ENCODE measurements at places on chromosomes 4 and X.

- no peak for DNase-seq
Observed at GRCh38 chr4:145388043-145388442, 93.6 kb upstream of the SMAD1 start.

- no peak for DNase-seq
Observed at GRCh38 chrX:40694802-40695201, 40.5 kb downstream of the MED14 start.

GRCh38 chr4:140238351-140239056, 84.5 kb upstream of the MAML3 start:
- no peak for DNase-seq

DNA sequence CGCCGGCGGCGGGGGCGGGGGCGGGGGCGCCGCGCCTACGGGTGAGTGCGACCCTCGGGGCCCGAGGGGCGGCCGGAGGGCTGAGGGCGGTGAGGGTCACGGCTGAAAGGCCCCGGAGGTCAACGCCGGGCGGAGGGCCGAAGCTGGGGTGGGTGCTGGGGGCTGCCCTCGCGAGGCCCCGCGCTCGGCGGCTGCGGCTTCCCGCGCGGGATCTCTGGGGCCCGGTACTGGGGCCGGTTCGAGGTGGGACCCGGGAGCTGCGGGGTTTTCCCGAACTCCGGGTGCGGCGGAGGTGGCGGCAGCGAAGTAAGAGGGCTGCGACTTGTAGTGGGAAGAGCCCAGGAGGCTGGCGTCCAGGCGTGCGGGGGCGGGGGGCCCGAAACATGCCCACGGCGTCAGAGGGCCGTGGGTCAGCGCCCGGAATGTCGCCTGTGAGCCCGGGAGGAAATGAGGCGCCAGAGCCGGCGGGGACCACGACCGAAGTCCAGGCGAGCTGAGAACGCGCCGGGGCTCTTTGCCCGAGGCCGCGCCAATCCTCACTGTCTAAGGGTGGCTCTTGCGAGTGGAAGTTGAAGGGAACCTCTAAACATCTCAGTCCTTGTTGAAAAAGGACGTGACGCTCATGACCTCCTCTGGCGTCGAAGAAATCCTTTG, 407 bp downstream of the IL13RA1 start:
- no peak for DNase-seq

- no peak for DNase-seq
Observed at GRCh38 chr4:108834835-108835384, 72.1 kb upstream of the ETNPPL start.

DNA sequence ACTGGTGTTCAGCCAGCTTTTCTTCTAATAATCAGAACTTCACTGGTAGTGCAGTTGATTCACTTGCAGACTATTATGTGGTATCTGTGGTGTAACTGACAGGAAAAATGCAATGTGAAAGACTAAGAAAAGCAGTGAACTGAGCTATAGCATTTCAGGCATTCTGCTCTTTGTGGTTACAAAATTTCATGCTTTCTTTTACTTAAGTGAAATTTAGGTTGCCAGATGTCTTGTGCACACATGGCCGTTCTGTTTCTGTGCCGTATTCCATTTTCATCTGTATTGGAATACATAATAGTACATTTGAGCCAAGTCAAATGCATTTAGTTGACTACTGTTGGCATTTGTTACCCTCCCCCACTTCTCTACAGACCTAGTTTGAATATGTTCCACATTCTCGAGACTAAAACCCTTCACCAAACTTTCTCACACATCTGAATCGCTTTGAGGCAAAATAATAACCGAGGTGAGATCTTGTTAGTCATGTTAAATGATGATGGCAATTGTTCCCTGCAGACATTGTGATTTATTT, 8.2 kb downstream of the RTL3 start:
- DNase-seq, result no peak

GRCh38 chr4:81146466-81146865, 68.6 kb downstream of the PRKG2 start:
- no peak for DNase-seq

DNA sequence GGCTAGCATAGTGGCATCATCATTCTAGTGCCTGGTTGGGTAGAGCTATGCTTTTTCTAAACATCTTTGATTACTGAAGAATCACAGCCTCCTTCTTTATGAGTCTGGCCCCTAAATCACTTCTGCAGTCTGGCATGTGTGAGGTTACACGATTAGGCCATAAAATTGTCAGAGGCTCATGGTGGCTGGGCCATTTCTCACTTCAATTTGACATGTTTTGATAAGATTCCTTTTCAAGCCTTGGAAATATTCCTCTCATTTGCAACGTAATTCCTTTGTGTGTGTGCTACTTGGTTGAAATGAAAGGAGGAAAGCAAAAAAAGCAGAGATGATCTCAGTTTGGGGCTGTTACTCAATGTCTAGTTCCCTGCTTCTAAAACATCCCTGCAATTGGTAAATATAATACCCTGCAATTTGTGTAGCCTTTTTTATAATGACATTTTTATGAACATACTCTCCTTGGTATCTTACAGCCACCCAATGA, 6.2 kb downstream of the CCKAR start:
- no peak for DNase-seq

DNA sequence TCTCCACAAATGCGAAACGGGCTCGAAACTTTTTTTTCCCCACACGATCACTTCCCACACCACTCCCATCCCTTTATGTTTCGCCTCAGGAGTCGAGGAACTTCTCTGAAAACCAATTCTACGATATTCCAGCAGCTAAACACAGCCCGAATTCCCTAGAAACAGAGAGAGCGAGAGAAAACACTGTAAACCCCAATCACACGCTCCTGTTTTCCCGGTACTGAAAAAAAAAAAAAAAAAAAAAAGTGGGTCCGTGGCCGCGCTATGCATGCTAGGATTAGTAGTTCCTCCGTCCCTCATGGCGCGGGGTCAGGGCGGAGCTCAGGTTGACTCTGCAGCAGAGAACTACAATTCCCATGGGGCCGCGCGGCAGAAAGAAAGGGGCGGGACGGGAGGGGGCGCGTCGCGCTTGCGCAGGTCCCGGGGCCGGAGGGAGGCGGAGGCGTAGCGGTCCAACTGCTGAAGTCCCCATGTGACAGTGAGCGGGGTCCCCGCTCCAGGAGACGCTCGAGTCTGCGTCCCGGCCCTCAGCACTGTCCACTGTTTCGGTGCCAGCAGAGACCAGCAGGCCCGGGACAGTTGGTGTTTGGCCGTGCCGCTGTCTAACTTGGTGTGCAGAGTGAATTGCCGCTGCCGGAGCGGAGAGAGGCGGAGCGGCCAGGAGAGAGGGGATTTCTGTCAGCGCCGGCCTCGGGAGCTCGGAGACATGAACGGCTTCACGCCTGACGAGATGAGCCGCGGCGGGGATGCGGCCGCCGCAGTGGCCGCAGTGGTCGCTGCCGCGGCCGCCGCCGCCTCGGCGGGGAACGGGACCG, at the start of gene SAP30:
SAP30 (plus strand) TSS at position 478 of the 815 bp plus-strand sequence; CDS start at position 707, 229 bp downstream.
- peak; percentile 91 for DNase-seq

GRCh38 chrX:17750436-17750835, 13.1 kb downstream of the SCML1 start:
- DNase-seq, result no peak

DNA sequence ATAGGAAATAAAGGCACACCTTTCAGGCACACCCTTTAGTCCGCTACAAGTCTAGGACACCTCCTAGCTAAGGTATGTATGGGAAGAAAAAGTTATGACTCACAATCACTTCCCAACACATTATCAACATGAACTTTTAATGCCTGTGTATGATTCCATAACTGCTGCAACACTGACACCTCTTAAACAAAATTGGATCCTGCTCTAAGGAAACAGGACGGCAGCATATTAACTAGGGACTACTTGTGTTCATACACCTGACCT, 2.4 kb upstream of the PPP3CA start:
- no peak for DNase-seq

- no peak for DNase-seq
Observed at GRCh38 chrX:134969726-134970125, 21.1 kb upstream of the SMIM10 start.

DNA sequence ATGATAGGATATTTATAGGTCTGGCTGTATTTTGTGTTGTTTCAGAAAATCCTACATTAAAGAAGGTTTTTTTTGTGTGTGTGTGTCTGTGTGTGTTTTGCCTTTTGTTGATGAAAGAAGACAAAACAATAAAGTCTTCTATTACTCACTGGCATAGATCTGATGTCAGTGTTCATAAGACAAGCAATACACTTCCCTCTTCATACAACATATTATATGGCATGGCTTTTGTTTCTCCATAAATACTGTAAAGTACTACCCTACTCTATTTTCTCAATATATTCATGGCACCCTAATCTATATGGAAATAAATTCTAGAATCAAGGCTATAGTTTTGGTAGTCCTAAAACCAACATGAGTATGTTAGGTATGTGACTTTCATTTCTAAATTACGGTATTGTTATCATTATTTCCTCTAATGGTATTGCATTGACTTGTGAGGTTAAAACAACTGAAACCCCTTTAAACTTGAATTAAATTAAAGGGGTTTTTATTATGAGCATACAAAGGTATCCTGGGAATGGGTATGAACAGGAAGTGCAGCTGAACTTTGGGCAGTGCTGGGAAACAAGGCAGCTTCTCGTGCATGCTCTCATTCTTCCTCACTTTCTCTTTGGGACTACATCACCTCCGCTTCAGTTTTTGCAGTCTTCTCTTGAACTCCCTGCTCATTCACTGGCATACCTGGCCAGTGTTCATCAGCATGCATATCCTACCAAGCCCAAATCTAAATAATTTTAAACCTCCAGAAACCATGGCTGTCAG, 70.5 kb upstream of the PRSS48 start:
- DNase-seq, result no peak

GRCh38 chrX:130715299-130715698, 187.7 kb downstream of the ENOX2 start:
- no peak for DNase-seq

GRCh38 chrX:38805432-38806389, 4.5 kb downstream of the MID1IP1 start:
- peak; percentile 34 for DNase-seq

- DNase-seq, result no peak
Observed at GRCh38 chr4:89549907-89550306, 242.3 kb upstream of the GPRIN3 start.

DNA sequence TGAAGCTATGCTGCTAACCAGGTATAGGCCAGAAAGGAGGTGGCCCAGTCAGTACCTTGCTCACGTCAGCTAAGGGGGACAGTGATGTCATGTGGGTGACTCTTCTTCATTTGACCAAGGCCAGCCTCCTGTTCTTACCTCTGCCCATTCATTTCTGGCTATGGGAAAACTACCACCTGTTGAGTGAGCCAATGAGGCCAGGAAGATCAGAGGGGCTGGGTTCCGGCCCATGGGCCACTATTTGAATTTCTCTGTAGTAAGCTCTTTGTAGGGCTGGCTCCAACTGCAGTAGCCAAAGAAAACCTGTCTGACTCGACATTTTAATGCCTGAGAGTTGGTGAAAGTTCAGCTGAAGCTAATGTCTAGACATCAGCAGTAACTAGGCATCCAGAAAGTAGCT, 102.6 kb downstream of the AKAP4 start:
- no peak for DNase-seq

DNA sequence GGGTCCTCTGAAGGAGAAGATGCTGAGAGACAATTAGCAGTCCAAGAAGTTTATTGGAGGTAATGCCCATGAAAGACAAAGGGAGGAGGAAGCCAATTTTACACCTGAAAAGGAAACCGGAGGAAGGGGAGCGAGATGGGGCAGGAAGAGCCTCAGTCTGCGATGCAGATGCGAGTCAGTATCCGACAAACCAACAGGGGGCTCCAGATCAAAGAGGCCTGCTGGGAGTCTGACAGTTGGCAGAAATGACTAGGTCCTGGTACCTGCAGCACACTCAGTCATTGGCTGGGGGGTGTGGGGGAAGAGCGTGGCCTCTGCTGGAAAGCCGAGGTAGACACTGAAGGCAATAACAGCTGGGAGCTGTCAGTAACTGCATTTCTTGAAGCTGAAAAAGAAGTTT, 231.1 kb upstream of the CENPE start:
- DNase-seq, result no peak

DNA sequence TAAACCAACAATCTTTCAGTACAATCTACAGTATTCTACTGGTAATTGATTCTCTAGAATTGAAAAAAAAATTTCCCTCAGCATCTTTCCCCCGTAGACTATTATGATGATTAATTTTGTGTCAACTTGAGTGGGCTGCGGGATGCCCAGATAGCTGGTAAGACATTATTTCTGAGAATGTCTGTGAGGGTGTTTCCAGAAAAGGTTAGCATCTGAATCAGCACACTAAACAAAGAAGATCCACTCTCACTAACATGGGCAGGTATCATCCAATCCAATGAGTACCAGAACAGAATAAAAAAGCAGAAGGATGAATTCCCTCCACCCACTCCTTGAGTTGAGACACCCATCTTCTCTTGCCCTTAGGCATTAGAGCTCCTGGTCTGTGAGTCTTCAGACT, 186.1 kb upstream of the MAB21L2 start:
- no peak for DNase-seq

- no peak for DNase-seq
Observed at GRCh38 chr4:61831987-61832386, 631.9 kb downstream of the ADGRL3 start.

GRCh38 chrX:101062176-101062575, 10.3 kb upstream of the TRMT2B start:
- no peak for DNase-seq

- DNase-seq, result no peak
Observed at GRCh38 chr4:71520850-71521249, 182.0 kb downstream of the SLC4A4 start.

DNA sequence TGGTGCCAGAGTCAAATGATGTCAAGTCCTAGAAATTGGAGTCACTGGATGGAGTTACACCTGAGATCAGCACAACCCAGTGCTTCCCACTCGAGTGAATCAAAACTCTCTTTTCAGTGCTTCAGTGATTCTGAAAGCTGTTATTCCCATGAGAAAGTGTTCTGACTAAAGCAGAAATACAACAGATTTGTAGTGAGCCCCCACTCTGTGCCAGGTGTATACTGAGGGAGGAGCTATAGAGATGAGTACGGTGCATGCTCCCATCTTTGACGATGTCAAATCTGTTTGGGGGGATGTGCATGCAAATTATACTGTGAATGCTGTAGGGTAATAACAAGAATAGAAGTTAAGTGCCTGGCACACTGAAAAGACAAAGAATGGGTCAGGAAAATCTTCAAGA, 330.2 kb downstream of the HS3ST1 start:
- no peak for DNase-seq

DNA sequence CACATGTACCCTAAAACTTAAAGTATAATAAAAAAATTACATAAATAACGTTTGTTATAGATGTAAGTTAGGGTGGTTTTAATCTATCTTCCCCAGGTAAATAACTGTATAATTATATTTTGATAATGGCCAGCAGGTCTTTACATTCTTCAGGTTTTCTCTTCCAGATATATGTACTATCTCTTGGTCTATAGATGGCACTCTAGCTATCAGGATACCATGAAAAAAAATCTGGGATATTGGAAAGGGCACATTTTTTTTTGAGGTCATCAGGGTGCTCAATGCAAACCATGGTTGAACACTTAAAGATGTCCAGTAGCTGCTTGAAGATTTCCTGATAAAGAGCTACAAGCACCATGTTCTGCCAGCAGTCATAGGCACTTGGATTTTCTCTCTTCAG, 15.6 kb upstream of the ADH4 start:
- DNase-seq, result no peak

DNA sequence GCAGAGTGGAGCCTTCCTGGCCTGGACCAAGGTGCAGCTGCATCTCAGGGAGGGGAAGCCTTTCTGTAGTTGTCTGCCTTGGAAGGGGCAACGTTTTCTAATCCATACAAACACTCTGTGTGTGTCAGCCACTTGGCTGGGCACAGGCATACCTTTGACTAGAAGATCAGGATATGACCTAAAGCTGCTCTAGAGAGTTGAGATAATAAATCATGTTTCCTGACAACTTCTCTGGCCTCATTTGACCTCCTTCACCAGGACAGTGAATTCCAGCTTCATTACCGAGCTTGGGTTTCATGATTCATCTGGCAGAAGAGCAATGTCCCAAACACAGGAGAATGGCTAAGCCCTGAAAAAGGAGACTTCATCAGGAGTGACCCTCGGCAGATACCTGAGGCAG, 89.6 kb upstream of the KIT start:
- DNase-seq, result no peak

Data from stimulated activated CD4-positive, alpha-beta T cell treated with anti-CD3 and anti-CD28 coated beads, Interleukin-15, amount 100 ng/mL, for 1 hour (primary cell).